Gastroesophageal sphincter (tissue), 4 donors: ENCODE measurements at places on chromosomes 2 and 18.

DNA sequence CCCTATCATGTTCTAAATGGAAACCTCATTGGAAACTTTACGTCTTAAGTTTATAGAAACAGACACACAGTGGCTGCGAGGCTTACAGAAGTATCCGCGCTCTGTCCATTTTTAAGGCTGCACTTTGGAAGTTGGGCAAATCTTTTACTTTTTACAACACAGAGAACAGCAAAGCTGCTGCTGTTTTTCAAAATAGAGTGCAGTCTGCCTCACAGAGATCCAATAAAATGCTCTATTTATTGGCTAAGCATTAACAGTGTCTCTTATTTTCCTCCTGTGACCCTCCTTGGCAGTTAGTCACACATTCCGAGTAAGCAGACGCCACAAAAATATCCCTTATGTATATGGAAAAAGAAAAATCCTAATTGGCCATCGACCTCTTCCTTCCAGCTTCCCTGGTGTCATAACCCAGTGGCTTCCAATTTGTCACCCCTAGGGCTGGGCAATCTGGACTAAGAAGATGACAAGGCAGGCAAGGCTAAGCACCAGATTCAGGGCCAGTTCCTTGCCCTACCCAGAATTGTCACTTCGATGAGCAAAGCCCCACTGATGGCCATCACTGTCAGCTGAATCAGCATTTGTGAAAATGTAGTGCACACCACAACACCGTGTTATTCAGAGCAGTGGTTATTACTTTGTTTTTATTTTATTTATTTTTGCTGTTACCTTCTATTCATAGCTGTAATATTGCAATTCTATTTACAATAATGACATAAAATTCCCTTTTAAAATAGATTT, 47.7 kb upstream of the MEIS1 start:
- ATAC-seq, result no peak
- H3K27me3 ChIP-seq, result no peaks in the 10 kb centered on the region
- no peak overlapping the region for H3K4me3 ChIP-seq
- no peak overlapping the region for H3K27ac ChIP-seq
- no peaks in the 10 kb centered on the region for H3K36me3 ChIP-seq

DNA sequence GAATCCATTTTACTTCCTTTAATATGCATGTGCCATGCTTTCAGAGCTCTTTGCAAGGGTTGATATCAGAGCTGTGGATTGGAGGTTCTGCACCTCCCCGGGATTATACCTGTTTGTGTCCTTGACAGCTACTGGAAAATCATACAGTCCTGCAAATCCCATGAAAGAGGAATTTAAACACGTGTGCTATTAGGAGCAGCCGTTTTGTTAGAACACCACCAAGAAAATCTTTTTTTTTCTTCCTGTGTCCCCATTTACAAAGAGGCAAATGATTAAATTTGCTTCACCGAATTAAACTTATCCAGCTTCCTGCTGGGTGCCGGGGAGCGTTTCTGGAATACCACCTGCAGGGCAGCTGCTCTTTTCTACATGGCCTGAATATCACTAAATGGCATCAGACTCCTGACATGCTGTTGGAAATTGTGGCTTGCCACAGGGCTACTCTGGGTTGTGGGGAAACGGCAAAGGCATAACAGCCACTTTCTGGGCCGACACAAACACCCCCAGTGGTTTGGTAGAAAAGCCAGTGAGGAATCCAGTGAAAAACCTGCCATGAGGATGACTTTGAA, 23.4 kb upstream of the SOX11 start:
- H3K36me3 ChIP-seq, result no peaks in the 10 kb centered on the region
- no peak overlapping the region for H3K4me3 ChIP-seq
- peaks cover 20% of the 10 kb centered on the region for H3K27me3 ChIP-seq
- ATAC-seq, result no peak

DNA sequence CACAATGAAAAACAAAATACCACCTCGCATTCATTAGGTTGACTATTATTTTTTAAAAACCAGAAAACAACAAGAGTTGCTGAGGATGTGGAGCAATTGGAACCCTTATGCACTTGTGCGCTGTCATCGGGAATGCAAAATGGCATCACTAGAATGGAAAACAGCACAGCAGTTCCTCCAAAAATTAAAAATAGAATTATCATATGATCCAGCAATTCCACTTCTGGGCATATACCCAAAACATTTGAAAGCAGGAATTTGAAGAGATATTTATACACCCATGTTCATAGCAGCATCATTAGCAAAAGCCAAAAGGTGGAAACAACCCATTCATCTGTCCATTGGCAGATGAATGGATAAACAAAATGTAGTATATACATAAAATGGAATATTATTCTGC, 11.9 kb upstream of the NMUR1 start:
- no peaks in the 10 kb centered on the region for H3K36me3 ChIP-seq
- H3K4me1 ChIP-seq, result peaks cover 26% of the 10 kb centered on the region
- H3K27ac ChIP-seq, result peak overlapping the region; percentile 63
- peak; percentile 74 for ATAC-seq
- H3K4me3 ChIP-seq, result no peak overlapping the region

- no peaks in the 10 kb centered on the region for H3K27me3 ChIP-seq
- peaks cover 53% of the 10 kb centered on the region for H3K4me1 ChIP-seq
- H3K27ac ChIP-seq, result peak overlapping the region; percentile 73
- H3K4me3 ChIP-seq, result no peak overlapping the region
- H3K36me3 ChIP-seq, result no peaks in the 10 kb centered on the region
Observed at GRCh38 chr2:190637903-190638618, 10.8 kb upstream of the NAB1 start.

DNA sequence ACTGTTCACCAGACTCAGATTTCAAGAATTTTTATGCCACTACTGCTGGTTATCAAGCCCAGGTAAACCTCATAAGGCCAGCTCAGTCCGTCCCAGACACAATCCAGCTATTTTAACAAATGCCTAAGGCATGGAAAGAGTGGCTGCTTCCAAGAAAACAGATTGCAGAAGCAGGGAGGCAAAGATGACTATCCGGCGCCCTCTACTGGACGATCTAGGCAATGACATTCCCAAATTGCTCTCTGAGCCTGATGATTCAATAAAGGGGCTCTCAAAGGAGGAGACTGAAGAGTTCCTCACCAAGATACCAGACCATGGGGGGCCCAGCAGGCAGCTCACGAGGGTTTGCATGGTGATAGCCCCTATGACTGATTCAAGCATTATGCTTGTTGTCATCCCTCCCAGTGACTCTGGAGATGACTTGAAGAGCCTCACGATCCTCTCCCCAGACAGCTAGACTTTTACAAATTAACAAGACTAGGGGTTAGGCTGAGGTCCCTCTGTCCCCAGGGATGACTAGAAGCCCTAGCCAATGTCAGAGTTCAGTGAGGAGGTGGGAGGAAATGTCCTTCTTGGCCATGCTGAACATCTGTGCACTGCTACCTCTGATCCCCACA, 25.0 kb downstream of the SERPINB8 start:
- H3K4me1 ChIP-seq, result no peaks in the 10 kb centered on the region
- peak; percentile 32 for ATAC-seq
- no peak overlapping the region for H3K4me3 ChIP-seq
- no peaks in the 10 kb centered on the region for H3K36me3 ChIP-seq
- no peak overlapping the region for H3K27ac ChIP-seq

DNA sequence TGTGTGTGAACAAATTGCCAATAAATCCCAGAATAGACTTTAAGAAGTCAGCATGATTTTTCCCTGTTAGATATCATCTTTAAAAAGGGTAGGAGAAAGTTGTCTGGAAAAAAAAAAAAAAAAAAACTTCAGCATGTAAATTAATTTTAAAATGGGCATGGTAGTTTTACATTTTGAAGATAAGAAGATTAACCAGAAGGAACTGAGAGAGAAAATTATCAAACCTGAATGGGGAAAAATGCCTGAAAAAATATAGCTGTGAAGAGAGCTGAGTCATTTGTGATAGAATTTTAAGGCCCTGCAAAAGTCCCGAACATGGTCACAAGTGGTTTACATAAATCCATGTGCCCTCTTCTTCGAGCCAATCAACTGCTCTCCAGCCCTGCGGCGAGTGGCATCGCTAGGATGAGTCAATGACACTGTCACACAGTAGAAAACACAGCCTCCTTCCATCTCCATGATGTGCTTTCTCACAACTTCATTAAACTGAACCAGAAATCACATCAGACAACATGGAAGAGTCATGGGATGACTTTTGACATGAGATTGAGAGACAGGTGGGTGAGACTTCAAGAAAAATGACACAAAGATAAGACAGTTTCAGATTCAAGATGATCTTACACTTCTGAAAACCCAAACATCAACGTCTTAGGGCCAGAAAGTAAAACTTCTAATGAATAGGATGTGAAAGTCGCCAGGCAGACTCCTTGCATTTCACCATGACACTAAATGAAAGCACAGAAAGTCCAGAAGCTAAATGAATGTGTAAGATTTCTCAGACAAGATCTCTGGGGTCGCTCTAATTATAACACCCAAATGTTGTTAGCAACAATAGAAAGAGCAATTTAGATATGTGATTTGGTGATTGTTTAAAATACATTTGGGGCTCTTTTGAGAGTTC, 273.0 kb upstream of the ID2 start:
- peaks cover 7% of the 10 kb centered on the region for H3K4me1 ChIP-seq
- peak overlapping the region; percentile 20 for H3K27ac ChIP-seq
- no peaks in the 10 kb centered on the region for H3K27me3 ChIP-seq
- ATAC-seq, result no peak
- H3K36me3 ChIP-seq, result no peaks in the 10 kb centered on the region

DNA sequence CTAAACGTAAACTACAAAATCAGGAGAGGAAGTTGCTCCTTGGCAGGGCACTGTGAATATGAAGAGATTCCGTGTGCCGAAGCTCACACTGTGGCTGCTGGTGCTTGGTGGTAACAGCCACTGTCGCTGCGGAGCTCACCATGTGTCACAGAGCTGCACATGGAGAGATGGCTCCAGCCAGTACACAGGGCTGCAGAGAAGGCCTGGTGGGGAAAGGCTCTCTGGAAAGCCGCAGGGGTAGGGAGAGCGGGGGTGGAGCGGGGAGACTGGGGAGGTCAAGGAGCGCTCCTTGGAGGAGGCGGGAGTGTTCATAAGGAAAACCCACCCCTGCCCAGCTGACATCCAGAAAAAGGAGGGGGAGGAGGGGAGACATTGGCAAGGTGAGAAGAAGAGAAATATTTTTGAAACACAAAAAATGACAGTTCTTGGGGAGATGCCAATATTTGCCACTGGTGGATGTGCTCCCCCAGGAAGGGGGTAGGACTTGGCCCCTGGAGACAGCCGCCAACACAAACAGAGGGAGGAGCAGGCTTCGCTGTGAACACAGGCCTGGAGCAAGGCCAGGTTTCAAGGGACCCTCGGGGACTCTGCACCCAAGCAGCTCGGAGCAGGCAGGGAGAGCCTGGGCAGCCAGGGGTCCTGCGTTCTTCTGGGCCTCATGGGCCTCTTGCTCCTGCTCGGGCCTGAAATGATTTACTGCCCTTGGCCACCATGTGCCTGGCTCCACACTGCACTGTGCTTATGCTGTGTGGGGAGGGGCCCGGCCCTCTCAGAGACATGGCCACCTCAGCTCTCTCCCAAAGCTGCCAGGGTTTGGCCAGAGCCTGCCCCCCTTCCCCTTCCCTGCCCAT, 102.6 kb upstream of the GLI2 start:
- no peaks in the 10 kb centered on the region for H3K36me3 ChIP-seq
- no peak overlapping the region for H3K4me3 ChIP-seq
- ATAC-seq, result no peak
- no peak overlapping the region for H3K27ac ChIP-seq
